ENCODE measurements at places on chromosomes 3 and 15. TPM values are rescaled to one million over a fixed set of nuclear protein-coding genes. Genes with fewer than 3 reads are reported as not detected.

LRRC31 gene
- total RNA-seq = not detected

PRSS50 gene
- 0.99 TPM for total RNA-seq

GPR156 gene
- total RNA-seq = 2.3 TPM

PLA1A gene
- total RNA-seq = 3.9 TPM
